Central memory CD4-positive, alpha-beta T cell (primary cell): ENCODE measurements at places on chromosomes 2 and 18.

DNA sequence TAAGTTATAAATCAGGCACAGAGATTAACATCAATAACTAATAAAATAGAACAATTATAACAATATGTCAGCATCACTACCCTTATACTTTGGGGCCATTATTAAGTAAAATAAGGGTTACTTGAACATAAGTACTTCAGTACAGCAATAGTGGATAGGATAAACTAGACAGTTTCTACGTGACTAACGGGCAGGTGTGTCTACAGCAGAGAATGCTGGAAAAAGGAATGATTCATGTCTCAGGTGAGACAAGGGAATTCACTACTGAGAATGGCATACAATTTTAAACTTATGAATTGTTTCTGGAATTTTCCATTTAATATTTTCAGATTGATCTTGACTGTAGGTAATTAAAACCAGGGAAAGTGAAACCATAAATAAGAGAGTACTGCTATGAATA lies 5.5 kb downstream of the WDR75 start:
- no peak for DNase-seq

GRCh38 chr2:177434475-177434874 lies 41.9 kb downstream of the AGPS start:
- no peak for DNase-seq

- DNase-seq: no peak
Measured at GRCh38 chr2:172038604-172039003, 38.9 kb downstream of the METAP1D start.

GRCh38 chr18:31718386-31718785 lies 34.0 kb upstream of the B4GALT6 start:
- no peak for DNase-seq

DNA sequence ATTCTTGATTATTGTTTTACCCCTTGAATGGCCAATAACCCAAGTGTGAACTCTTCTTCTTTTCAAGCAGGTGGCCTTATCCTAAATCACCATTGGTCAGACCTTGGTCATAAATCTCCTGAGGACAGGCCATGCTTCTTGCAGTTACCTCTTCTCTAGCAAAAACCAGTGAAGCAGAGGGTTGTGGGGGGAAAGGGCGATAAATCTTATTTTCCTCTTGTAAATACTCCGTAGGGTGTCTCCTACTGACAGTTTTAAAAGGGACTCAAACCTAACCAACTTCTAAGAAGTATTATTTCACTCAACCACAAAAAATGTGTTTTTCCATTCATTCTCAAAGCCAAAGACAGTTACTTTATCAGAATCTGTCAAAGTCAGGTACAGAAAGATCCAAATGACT lies 168.1 kb upstream of the RMP24 start:
- no peak for DNase-seq

DNA sequence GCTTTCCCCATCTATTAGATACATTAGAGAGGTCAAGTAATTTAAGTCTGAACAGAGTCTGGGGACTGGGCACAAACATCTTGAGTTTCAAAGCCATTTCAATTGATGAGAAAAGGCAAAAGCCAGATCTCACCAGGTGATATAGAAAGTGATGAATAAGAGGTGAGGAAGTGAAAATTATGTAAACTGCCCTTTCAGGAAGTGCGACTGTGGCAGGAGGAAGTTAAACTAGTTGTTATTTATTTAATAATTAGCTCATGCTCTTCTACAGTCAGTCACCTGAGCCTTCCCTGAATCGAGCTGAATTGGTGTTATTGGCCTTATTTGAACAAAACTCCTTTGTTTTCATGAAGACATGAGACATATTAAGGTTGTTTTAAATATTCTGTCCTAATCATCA lies 115.1 kb downstream of the CDH20 start:
- DNase-seq: no peak

DNA sequence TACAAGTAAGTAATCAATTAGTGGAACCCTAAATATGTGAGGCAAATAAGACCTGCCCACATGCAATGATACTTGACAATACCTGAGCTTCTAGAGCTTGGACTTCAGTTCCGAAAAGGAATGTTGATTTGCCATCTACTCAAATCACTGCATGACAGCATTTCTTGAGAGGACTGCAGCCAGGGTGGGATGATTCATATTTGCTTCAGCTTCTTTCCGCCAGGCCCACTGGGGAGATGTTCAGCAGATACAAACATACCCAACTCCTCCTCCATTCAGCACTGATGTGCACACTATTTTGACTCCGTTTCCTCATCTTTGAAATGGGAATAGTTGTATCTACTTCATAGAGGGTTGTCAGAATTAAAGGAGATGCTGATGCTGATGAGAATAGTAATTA lies 28.8 kb upstream of the TMEM177 start:
- no peak for DNase-seq

GRCh38 chr18:50453014-50453680 lies 78.3 kb downstream of the SKA1 start:
- DNase-seq: no peak

DNA sequence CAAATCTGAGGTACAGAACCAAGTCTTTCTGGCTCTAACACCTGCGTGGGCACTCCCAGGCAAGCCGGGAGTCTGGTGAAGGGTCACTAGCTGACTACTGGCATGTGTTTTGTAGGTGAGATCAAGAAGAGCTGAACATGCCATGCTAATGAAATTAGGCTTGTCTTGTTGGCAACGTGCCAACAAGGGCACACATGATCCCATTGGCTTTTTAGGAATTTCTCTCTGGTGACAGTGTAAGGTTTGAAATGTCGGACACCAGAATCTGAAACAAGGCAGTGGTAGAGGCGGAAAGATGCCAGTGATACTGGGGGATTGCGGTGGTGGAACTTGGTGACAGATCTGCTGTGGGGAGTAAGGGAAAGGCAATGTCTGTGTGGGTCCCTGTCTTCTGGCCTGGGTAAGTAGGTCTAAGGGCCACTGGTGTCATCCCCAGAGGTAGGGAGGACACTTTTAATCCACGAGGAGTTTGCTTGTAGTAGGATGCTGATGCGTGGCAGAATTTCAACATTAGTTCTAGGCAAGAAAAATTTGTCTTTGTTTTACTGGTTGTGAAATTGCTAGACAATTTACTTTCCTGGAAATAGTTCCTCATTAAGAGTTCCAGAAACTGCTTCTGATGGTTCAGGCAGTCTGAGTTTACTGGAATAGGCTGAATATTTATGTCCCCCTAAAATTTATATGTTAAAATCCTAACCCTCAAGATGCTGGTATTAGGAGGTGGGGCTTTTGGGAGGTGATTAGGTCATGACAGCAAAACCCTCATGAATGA lies 52.6 kb upstream of the ACMSD start:
- no peak for DNase-seq

- no peak for DNase-seq
Measured at GRCh38 chr2:148110184-148110583, 89.3 kb downstream of the MBD5 start.

DNA sequence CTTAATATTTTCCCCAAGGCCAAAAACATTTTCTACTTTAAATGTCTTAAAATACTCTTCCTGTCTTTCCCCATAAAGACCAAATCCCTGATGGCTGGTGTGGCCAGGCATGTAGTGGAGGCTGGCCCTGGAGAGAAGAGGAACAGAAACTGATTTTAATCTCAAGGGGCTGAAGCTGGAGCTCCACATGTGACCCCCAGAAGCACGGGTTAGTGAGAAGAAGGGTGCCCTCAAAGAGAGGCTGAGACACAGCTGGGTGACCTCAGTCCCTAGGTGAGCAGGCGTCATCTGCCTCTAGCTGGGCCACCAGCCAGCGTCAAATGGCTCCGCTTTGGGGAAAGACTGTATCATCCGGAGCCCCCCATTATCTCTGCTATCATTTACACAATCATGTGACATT lies 19.3 kb upstream of the TMEM18 start:
- no peak for DNase-seq

GRCh38 chr2:47870641-47871540 lies 35.4 kb downstream of the FBXO11 start:
- DNase-seq: no peak

DNA sequence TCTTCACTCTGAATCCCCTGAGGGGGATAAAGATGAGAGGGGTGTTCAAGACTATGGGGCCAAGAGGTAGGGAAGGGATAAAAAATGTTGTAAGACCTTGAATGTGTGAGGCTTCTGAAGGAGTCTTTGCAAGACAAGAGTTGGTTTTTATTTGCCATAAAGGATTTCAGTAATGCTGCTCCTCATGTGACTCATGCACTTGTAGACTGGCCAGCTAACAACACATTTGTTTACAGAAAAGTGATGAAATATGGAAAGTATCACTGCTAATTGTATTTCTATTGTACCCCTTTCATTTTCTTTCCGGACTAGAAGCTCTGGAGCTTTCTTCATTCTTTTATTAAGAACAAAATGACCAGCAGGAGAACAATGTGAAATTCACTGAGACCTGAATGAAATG lies 782.1 kb downstream of the EPHA4 start:
- DNase-seq: no peak

- DNase-seq: no peak
Measured at GRCh38 chr2:149562324-149562723, 25.3 kb downstream of the MMADHC start.

- no peak for DNase-seq
Measured at GRCh38 chr18:76538846-76539245, 43.8 kb upstream of the ZNF516 start.

DNA sequence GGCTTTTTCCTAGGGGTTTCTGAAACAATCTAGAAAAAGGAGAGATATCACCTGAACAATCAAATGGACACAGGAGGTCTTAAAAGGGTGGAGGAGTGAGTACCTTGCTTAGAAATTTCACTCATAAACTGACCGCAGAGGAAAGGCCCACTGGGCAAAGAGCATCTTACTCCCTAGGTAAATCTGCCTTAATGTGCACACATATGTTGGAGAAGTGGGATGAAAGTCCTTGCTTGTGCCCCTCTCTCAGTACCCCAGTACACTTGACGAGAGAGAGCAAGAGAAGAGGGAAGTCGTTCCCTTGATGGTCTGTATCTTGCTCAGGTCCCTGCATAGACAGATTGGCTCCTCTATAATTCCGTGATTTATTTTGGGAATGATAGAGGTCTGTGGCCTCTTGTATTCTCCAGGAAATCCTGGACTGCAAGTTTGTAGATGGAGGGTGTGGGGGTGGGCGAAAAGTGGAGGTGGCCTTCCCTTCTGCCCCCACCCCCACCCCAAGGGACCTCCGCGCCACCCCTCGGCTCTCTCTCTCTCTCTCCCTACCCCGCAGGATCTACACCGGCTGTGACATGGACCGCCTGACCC lies 6.8 kb downstream of the TBR1 start:
- DNase-seq: no peak

GRCh38 chr18:45416168-45416567 lies 199.1 kb upstream of the SLC14A2 start:
- DNase-seq: no peak

GRCh38 chr2:235432741-235433520 lies 60.9 kb upstream of the AGAP1 start:
- no peak for DNase-seq

GRCh38 chr2:9163306-9164111 lies 43.1 kb upstream of the ASAP2 start:
- no peak for DNase-seq

DNA sequence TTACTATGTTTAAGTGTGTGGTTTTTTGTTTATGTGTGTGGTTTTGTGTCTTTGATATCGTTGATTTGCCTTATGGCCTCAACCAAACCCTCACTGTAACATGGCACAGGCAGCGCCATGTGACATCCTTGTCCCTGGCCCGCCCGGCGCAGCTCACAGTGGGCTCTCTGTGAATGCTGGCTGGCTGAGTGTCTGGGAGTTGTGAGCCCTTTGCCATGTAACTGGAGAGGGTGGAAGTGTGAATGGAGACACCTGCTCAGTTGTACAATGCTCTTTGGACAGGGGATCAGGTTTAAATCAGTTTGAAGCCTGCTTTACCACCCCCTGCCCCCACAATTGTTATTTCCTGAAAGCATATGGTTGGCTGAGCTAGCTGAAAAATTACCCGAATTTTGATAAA lies 41.8 kb downstream of the TCF7L1 start:
- DNase-seq: no peak
